Fibroblast of the aortic adventitia (primary cell): ENCODE measurements at places on chromosomes 2 and 18. TPM values are rescaled to one million over a fixed set of nuclear protein-coding genes. Genes with fewer than 3 reads are reported as not detected.

NDC80 gene
- total RNA-seq: 5.0 and 43.5 TPM in 2 replicates

FBXO15 gene
- 0.27 and 0.49 TPM in 2 replicates for total RNA-seq

ARHGAP15 gene
- total RNA-seq: not detected in 2 replicates

GRP gene
- total RNA-seq: not detected in 2 replicates

CCT4 gene
- 145 and 179 TPM in 2 replicates for total RNA-seq

KCTD18 gene
- 24.9 and 26.4 TPM in 2 replicates for total RNA-seq

MAL gene
- not detected in 2 replicates for total RNA-seq

B3GNT2 gene
- total RNA-seq: 14.1 and 14.2 TPM in 2 replicates

RETREG2 gene
- total RNA-seq: 68.1 and 76.0 TPM in 2 replicates

NPHP1 gene
- total RNA-seq: 11.8 and 11.9 TPM in 2 replicates

LRRTM4 gene
- 0.18 and 1.5 TPM in 2 replicates for total RNA-seq

CDH2 gene
- 38.3 and 64.1 TPM in 2 replicates for total RNA-seq

SOWAHC gene
- total RNA-seq: 9.3 and 14.6 TPM in 2 replicates

FBXO41 gene
- 0.18 and 1.6 TPM in 2 replicates for total RNA-seq

UBE2F gene
- 49.8 and 57.6 TPM in 2 replicates for total RNA-seq

AKAIN1 gene
- not detected in 2 replicates for total RNA-seq

POTEI gene
- total RNA-seq: not detected in 2 replicates

COL4A4 gene
- total RNA-seq: 1.1 and 2.6 TPM in 2 replicates

C2orf78 gene
- total RNA-seq: not detected in 2 replicates

SIX2 gene
- total RNA-seq: 2.9 and 8.3 TPM in 2 replicates

UGT1A8 gene
- total RNA-seq: 0.09 TPM in 1 of 2 replicates, not detected in the other

PCARE gene
- under 0.01 and 0.08 TPM in 2 replicates for total RNA-seq

FASTKD1 gene
- total RNA-seq: 17.6 and 24.0 TPM in 2 replicates
